ENCODE measurements at places on chromosomes 11 and 22.

DNA sequence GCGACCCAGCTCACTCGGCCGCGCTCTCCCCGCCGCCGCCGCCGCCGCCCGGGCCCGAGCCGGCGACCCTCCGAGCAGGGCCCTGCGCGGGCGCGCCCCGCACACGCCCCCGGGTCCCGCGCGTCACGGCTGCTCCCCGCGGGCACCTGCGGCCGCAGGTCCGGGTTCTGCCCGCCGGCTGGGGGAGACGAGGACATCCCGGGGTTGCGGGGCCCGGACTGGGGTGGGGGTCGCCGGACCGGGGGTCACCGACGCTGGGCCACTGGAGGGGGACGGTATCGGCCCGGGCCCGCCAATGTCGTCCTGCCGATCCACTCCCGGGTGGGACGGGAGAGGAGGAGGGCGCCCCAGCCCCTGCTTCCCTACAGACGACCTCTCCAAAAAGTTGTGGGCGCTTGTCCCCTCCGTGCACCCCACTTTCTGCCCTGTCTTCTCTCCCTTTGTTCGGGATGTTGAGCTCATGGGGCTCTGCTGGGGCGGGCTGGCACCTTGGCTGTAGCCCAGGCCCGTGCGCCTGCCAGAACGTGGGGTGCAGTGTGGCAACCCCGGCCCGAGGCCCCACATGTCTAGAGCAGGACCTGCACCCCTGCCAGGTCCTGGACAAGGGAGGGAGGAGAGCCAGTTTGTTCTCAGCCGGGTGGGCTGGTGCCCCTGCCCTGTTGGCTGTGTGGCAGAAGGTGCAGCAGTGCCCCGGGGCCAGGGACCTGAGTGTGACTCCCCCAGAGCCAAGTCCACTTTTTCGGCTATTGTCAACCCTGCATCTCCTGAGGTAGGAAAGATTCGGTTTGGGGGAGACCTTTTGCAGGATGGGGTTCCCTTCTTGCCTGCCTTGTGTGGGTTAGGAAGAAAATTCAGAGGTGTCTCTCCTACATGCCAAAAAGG is 40.2 kb upstream of the CELSR1 start:
- DNase-seq: no peak

- no peak for DNase-seq
These were observed 9.1 kb downstream of the UCP3 start for GRCh38 chr11:73999581-74000306.

DNA sequence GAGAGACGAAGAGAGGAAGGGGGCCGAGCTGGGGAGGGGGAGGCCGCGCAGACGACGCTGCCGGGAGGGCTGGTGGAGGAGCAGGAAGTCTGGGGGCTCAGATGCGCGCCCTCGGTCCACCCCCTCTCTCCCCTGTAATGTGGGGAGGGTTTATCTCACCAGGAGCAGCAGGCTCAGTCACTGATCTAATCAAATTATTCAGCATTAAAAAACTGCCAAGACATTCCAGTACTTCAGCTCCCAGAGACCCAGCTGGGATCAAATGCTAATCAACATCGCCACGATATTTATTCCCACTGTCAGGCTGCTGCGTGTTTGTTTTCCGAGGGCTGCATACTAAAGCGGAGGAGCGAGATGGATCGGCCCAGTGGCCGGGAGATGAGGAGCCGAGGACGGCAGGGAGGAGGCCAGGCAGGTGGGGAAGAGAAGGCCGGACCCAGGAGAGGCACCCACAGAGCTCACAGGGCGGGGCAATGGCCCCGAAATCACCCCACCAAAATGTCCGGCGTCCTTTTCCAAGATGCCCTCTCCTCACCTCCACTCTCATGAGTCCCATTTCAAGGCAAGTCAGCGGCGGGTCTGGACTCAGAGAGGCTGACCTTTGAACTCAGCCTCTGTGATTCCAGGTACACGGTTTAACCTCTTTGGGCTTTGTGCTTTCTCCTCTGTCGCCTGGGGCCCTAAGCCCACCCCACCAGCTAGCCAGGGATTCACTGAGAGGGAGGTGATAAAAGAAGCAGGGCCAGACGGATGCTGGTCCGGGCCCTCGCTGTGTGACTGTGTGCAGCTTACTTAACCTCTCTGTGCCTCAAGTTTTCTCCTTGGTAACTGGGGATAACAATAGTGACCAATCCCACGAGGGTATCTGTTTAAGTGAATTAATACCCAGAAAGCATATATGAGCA is 502.1 kb downstream of the MN1 start:
- DNase-seq: no peak

DNA sequence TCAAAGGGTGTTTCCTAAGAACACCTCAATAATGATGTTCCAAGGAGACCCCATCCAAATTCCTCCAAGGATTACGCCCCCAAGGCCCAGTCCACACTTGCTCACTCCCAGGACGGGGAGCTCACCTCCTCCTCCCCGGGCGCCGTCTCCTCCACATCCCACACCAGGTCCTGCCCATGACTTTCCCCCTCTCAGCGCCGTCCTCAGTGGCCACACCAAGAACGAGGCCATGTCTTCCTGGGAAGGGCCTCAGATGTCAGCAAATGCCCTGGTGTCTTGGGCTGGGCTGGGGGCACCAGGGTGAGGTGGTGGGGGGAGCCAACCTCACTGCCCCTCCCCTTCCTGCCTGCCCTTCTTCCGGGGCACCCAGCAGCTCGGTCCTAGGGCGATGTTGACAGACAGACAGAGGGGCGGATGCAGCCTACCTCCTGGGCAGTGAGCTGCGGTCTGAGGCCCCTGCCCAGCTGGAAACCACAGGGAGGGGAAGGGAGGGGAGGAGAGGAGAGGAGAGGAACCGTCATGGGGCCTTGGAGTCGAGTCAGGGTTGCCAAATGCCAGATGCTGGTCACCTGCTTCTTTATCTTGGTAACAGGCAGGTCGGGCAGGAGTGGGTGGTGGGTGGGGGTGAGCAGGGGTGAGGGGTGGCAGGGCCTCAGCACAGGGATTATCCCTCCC is at the start of the genes C11orf21 and TSPAN32:
Gene C11orf21 (minus strand): TSS at position 288 of the 675 bp plus-strand sequence. CDS start 110 bp downstream, at position 178.
Gene TSPAN32 (plus strand): TSS at position 383 of the 675 bp plus-strand sequence. CDS start 137 bp downstream, at position 520.
- DNase-seq: no peak

GRCh38 chr22:17846326-17846992 is 72.2 kb upstream of the BID start:
- no peak for DNase-seq

DNA sequence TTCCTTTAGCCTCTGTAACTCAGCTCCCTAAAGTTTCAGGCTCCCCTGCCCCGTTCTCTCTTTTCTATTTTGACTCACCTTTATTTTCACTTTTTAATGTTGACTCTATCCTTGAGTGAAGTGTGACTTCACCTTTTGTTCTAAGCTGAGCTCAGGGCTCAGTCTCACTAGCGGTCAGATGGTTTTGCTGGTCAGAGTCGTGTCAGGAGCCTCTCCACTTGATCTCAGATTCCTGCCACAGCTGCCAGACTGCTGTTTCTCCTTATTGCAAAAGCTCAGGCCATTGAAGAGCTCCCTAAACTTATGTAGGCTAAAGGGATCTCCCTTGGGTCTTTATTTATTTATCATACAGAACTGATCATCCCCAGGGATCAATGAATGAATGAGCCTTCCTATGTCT is 13.7 kb upstream of the POU2AF2 start:
- DNase-seq: no peak

GRCh38 chr11:100294748-100295147 is 392.3 kb upstream of the ARHGAP42 start:
- DNase-seq: no peak

DNA sequence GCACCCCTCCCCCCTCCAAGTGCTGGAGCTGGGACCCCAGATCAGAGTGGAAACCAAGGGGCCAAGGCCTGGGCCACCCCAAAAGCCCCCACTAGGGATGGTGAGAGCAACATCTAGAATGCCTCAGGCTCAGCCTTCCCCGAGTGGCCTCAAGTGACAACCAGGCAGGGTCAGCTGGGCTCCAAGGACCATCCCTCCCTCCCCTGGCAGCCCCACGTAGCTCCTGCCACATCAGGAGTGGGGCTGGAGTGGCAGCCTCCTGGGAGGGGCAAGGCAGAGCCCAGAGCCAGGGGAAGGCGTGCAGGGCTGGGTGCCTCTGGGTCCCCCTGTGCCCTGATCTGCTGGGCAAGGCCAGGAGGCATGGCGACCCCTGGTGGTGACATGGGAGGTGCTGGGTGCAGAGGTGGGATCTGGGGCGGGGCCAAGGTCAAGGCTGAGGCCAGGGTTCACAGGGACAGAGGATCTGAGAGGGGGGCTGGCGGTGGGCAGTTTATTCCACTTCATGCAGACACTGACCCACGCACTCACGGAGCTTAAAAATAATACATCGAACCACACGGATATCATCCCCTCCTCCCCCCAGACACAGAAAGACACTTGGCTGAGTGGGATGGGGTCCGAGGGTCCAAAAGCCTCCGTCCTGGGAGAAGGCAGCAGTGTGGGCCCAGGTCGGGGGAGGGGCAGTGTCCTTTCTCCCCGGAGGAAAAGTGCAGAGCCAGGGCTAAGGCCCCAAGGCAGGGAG is 15.8 kb upstream of the EHD1 start:
- DNase-seq: peak; percentile 83

GRCh38 chr11:8106679-8107078 is 25.7 kb downstream of the TUB start:
- no peak for DNase-seq

- no peak for DNase-seq
These were observed 15.4 kb upstream of the CPT1A start for GRCh38 chr11:68857037-68857586.

DNA sequence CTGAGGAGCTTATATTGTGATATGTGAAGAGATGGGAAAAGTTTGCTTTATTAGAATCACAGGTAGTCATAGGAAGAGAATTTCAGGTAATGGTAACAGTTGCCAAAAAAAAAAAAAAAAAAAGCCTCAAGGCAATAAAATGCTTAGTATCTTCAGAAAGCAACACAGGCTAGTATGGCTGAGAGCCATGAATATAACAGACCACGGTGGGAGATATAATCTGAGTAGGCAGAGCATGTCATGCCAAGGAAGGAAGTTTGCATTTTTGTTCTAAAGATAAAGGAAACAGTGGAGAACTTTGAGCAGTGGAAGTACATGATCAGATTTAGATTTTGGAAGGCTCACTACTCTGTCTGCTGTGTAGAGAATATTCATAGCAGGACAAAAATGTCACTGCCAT is 211.4 kb downstream of the ETS1 start:
- DNase-seq: no peak

GRCh38 chr22:17845327-17845726 is 71.1 kb upstream of the BID start:
- no peak for DNase-seq

GRCh38 chr22:49790912-49791311 is 36.8 kb downstream of the BRD1 start:
- no peak for DNase-seq

DNA sequence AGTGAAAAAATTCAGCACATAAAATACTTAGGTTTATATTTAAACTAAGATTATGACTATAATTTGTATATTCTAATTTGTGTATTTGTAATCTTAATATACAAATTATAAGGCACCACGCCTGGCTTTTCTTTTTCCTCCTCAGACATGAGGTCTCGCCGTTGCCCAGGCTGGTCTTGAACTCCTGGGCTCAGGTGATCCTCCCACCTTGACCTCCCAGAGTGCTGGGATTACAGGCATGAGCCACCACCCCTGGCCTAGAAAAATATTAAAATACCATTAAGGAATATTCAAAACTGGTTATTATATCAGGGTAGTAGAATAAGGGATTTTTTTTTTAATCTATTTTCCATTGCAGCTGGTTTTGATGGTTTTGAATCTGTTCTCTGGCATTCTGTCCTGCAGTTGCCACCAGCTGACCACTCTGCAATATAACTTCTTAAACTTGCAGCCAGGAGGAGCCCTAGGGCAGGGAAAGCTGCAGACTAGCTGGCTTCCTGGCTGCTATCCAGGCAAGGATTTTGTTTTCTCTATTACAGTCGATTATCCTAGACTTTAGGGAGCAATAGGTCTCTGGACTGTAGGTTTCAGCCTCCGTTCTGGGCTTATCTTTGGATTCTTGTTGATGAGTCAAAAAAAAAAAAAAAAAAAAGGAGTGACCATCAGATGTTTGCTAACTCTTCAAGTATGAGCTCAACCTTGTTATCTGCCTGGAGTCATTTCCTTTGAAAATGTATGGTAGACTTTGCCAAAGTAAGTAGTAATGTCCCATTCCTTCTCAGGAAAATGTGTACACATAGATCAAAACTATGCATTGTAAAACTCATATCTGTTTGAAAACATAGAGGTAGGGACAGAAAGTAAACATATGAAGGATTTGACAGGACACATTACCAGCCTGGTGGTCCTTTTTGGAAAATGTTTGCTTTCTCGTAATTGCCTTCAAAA is 13.2 kb downstream of the POLA2 start:
- DNase-seq: no peak

DNA sequence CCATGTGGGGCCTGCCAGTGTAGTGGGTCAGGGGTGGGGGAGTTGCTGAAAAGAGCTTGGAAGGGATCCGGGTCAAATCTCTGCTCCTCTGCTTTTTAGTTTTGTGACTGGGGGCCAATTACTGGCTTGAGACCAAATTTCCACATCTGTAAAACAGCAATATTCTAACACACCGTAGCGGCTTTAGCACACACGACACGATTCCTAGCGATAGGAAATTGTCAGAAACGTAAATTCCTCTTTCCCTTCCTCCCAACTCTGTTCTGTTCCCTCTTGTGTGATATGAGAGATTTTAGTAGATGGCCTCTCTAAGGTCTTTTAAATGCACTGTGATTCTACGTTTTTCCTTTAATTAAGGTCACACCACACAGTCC is 71.9 kb downstream of the MICAL2 start:
- no peak for DNase-seq

GRCh38 chr11:125102025-125102424 is 9.4 kb downstream of the TMEM218 start:
- DNase-seq: no peak

GRCh38 chr11:87743007-87743406 is 432.2 kb downstream of the RAB38 start:
- no peak for DNase-seq

DNA sequence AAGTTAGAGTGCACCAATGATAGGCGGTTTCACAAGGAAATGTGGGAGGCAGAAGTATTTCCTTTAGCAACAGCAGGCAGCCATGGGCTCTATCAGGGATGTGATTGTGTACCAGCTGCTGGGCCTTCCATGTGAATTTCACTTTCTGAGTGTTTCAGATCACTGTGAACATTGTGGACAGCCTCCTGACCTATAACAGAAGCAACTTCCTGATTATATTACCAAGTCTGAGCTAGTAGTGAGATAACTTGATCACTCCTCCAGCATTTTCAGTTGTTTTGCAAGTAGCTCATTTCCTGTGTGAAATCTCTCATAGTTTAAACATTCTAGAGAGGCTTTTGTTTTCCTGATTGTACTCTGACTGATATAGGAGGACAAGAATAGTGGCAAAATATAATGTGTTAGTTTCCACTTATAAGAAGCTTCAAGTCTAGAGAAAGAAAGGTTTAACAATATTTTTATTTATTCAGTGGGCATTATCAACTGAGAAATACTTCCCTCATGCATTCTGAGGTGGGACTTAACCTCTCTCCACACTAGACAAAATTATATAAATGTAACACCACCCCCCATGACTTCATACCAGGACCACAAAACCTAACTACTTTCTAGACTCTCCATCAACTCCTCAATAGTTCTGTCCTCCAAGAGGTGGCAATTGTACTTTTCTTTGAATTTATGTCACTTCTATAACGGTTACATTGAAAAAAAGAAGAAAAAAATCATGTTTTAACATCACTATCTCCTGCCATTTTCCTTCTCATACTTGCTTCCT is 184.2 kb upstream of the LUZP2 start:
- DNase-seq: no peak

Measured in stimulated activated CD8-positive, alpha-beta memory T cell treated with anti-CD3 and anti-CD28 coated beads, Interleukin-7, amount 100 ng/mL, for 1 hour (primary cell).